ENCODE measurements at places on chromosomes 4 and X.

GRCh38 chr4:105624530-105624929 is 72.1 kb downstream of the ARHGEF38 start:
- no peak for DNase-seq

- no peak for DNase-seq
These were observed 70.9 kb downstream of the HTT start for GRCh38 chr4:3145234-3145924.

DNA sequence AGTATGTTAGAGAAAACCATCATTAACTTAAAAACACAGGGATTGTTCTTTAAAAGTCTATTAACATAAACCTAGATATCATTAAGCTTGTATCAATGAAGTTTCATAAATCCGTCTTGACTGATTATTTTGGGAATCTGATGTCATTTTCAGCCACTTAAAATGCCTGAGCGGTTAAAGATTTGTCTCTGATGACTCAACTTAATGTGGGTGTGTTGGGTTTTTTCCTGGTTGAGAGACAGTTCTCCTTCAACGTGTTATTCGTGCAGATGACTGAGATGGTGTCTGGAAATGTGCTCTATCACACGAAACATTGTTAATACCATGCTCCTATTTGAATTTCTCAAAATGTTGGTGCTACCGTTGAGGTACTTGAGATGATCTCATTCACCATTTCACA is 227.3 kb upstream of the TENM3 start:
- no peak for DNase-seq

GRCh38 chr4:113582737-113583136 is 178.8 kb downstream of the CAMK2D start:
- DNase-seq: no peak

- DNase-seq: no peak
These were observed 93.1 kb downstream of the GPC3 start for GRCh38 chrX:133892337-133892736.

GRCh38 chr4:7218686-7219085 is 26.3 kb downstream of the SORCS2 start:
- DNase-seq: no peak

GRCh38 chr4:74665876-74666275 is 128.4 kb downstream of the BTC start:
- no peak for DNase-seq

GRCh38 chrX:39377157-39377556 is 575.9 kb downstream of the MID1IP1 start:
- no peak for DNase-seq

- no peak for DNase-seq
These were observed 58.3 kb upstream of the HPGD start for GRCh38 chr4:174580597-174580996.

DNA sequence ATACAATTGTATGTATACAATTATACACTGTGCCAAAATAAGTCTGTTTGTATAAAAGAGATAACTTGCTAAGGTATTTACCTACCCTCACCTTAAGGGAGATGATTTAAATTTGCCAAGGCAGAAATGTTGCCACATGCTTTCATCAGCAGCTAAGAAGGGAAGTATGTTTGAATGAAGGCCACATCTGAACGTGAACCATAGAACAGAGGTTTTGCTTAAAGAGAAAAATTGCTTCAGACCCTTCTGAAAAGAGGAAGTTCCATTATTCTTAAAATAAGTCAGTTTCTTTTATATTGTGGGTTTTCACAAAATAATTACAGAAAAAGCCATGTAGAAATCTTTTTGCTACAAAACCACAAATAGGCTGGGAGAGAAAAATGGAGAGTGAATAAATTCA is 621.5 kb upstream of the HTR2C start:
- DNase-seq: no peak

DNA sequence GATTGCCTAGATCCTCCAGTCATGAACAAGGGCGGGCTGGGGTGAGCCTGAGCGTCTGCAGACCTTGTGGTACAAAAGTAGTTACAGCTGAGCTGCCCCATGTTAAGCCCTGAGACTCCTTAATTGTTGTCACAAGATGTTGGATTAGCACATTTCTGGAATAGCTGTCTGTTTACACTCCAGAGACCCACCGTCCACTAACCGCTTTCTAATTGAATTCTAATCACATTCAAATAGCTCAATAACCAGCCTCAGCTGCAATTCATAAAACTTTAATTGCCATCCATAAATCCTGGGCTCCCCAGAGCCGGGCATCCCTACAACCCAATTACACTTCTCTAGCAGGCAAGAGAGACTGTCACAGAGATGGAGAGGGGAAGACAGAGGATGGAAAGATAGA is 1.6 kb upstream of the GSX2 start:
- no peak for DNase-seq

- no peak for DNase-seq
These were observed 502.1 kb upstream of the IGFBP7 start for GRCh38 chr4:57612279-57612678.

DNA sequence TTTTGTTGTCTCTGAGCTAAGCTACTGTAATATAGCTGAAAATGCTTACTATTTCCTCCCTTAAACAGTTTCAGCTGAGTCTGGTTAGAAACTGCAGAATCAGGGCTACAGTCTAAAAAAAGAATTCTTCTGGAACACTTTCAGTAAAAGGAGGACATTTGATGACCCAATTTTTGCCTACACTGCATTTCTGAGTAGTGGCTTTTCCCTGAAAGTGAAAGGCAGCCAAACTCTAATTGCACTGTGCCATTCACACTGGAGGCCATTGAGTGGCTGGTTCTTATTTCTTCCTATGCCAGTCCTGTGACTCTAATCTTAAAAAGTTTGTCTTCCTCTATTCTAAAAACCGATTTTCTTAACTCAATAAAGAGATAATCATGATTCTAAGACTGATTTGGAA is 526.0 kb downstream of the CFAP47 start:
- DNase-seq: no peak
